ENCODE measurements at places on chromosomes 1 and 21.

GRCh38 chr1:93471284-93471683 is 23.4 kb downstream of the FNBP1L start:
- DNase-seq, result no peak

DNA sequence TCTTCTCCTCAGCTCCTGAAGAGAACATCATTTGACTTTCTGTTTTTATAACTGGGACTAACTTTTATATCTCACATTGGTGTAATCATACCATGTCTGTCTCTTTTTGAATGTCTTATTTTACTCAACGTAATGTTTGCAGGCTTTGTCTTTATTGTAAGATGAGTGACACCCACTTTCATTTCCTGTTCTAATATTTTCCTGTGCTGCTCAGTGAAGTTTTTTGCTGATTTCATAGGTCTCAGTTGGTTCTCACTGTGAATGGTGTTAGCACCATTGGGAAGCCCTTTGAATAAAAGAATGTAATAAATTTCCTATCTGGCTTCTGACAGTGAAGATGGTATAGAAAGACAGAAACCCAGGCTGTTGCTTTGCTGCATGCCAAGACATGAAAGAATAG is 84.0 kb downstream of the RAVER2 start:
- no peak for DNase-seq

- no peak for DNase-seq
Observed at GRCh38 chr1:91345395-91346005, 59.1 kb downstream of the HFM1 start.

DNA sequence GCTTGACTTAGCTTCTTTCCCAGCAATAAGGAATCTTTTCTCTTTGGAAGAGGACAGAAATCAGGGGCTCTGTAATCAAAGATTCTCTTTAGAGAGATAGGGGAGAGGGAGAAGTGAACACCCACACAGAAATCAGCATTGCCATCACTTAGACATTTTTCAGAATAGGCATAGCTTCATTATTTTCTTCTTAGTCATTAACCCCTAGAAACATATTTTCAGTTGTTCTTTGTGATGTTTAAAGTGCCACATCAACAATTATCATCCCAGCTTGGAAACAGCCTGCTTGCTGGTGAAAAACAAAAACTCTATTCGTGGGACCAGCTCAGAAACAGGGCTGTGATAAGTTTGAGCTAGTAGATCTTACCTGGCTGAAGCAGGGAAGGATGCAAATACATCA is 88.3 kb upstream of the SLC44A3 start:
- no peak for DNase-seq

DNA sequence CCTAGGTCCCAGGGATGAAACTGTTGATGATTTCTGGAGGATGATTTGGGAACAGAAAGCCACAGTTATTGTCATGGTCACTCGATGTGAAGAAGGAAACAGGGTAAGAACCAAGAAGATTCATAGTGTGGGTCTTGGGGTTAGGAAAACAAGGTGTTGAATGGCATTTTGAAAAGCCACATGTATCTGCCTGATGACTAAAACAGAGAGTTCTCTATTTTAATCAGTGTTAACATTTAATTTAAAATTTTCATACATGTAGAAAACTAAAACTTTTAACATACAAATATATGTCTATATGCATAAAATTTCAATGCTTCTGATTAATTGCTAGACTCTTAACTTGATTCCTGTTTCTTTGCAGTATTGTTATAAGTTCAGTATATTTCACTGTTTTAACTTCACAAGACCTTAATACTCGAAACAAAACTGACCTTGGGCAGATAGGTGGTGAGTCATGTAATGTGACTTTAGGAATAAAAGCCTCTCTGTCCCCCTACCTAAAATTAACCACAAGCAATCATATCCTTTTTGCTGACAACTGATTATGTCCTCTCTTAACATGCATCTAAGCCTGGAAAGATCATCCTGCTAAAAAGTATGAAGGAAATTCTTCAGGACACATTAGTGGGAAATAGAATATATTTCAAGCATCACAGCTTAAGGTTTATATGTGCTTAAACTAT is 95.6 kb downstream of the PTPRC start:
- DNase-seq, result no peak

GRCh38 chr1:227943381-227944089 is 4.2 kb downstream of the WNT9A start:
- peak; percentile 0 for DNase-seq

GRCh38 chr1:188140958-188141357 is 1312.2 kb downstream of the PLA2G4A start:
- DNase-seq, result no peak

- no peak for DNase-seq
Observed at GRCh38 chr1:38891753-38892152, 10.4 kb upstream of the GJA9 start.

DNA sequence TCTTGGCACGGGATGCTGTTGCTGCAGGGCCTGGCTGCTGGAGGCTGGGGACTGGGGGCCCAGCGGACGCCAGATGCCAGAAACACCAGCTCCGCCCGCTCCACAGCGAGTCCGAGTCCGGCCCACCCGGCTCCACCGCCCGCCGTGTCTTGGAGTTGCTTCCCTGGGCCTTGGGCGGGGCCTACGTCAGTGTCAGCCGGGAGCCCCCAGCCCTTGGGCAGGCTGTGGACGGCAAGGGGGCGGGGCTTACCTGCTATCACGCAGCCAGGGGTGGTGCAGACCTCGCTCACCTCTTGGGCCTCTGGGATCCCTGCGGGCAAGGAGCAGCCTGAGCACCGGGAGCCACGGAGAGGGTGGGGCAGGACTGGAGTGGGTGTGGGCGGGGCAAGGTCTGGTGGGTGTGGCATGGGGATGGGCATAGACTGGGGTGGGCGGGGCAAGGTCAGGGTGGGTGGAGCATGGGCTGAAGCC is 21.8 kb downstream of the MMEL1 start:
- DNase-seq, result peak; percentile 50

GRCh38 chr1:93905734-93906133 is 3.5 kb downstream of the GCLM start:
- no peak for DNase-seq
